Esophagus squamous epithelium (tissue), 5 donors: ENCODE measurements at places on chromosomes 2 and 18.

- no peak for DNase-seq
These were observed 15.0 kb downstream of the KANSL3 start for GRCh38 chr2:96623116-96623515.

DNA sequence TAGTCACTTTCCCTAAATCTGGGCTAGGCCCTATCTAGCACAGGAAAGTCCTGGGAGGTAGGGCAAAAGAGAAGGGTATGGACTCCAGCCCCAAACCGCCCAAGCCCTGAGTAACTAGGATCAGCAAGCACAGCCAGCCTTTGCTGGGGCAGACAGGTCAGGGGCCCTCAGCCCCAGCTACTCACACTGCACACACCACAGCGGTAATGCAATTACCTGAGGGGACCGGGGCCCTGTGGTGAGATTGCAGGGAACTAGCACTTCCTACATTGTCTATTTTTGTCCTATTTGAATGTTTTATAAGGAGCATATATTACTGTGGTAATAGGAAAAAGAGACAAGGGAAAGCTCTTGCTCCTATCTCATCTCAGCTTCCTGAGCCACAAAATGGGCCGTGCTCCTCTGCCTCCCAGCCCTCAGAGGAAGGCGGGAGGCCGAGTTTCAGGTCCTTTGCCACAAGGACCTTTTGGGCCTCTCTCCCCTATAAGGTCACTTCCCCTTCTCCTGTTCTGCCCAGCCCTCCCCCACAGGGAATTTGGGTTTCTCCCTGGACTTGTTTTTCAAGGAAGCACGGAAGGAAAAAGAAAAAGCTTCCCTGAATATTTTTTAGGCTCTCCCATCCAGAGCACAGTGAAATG lies 20.5 kb downstream of the RAB11FIP5 start:
- DNase-seq = no peak

DNA sequence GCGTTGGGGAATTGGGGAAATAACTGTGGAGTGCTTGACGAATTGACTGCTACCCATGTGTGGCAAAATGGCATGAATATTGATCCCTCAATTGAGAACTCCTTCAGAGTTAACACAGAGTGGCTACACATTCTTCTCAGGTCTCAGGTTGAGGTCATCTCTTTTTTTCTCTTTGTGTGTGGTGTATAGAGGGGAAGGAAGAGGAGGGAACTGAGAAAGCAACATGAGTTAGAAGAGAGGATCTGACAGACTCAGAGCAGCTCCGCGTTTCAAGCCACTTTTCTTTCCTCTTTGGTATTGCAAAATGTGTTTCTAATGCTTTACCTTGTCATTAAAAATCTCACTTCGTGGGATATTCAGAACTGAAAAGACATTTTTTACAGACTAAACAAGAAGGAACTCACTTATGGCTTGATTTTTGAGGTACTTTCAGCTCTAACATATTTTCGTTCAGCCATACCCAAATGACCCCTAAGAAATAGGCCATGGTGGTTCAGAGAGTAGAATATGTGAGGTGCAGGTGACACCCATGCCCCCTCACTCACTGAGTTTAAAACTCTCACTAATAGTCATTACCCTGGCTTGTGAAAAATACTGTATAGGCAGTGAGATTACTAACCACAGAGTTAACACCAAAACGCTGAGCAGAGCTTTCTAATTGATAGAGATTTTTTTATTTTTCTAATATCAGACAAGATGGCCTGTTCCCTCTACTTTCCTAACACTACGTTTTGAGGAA lies 22.5 kb downstream of the STAT4 start:
- DNase-seq = no peak

GRCh38 chr2:196468394-196468793 lies 171.1 kb upstream of the CCDC150 start:
- DNase-seq = no peak

- DNase-seq = no peak
These were observed 34.4 kb upstream of the ROCK1 start for GRCh38 chr18:21146016-21146415.

DNA sequence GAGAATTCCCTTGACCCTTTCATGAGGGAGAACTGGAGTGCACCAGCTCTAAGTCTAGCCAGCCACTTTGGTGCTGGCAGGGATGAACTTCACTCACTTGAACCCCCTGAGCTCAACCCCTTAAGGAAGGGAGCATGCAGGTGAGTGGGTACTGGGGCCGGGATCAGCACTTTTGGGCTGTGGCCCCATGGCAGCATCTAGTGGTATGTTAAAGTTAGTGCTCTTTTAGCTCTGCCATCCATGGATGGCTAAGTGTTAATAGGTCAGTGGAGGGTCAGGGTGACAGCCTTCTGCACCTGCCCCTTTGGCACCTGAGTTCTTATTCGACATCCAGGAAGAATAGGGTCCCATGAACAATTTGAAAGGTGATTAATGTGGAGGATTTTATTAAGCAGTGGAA lies 689.0 kb upstream of the FSHR start:
- DNase-seq = no peak

- DNase-seq = no peak
These were observed 6.1 kb upstream of the ATG16L1 start for GRCh38 chr2:233245406-233245805.

- DNase-seq = no peak
These were observed 238.3 kb downstream of the LOXHD1 start for GRCh38 chr18:46418663-46419260.

DNA sequence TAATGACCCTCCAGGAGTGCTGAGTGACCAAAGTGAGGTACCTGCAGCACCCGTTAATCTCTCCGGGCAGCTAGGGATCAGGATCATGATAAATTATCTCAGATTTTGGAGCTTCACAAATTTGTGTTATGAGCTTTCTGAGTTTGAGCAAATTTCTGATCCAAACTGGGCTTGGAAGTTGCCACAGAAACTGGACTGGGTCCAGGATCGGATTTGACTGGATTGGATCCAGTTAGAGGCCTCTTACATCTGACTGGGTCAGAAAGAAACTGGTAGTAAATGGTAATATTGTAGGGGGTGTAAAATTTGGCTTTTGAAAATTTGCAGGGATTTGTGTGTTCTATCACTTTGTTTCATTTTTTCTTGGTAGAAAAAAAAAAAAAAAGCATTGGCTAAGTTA lies 19.7 kb upstream of the CAPN13 start:
- no peak for DNase-seq

- DNase-seq = no peak
These were observed 51.3 kb upstream of the SLC1A4 start for GRCh38 chr2:64937687-64938491.

DNA sequence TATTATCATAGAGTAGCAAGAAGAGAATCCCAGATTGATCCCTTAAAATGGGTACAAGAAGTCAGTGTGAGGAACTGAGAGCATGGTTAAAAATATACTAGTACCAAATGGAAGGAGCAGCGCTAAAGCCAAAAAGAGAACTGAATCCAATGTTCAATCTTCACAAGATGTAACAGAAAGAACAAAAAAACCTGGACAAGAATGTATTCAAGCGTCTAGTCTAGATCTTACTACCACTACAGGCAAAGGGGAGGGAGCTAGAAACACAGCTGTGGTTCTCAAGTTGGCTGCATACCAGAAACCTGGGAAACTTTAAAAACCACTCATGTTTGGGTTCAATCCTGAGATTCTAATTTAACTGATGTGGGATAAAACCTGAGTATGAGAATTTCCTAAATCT lies 57.5 kb downstream of the PIAS2 start:
- DNase-seq = no peak

- DNase-seq = no peak
These were observed 25.4 kb downstream of the DYSF start for GRCh38 chr2:71478806-71479205.

GRCh38 chr2:105224444-105224843 lies 17.1 kb upstream of the GPR45 start:
- DNase-seq = no peak

DNA sequence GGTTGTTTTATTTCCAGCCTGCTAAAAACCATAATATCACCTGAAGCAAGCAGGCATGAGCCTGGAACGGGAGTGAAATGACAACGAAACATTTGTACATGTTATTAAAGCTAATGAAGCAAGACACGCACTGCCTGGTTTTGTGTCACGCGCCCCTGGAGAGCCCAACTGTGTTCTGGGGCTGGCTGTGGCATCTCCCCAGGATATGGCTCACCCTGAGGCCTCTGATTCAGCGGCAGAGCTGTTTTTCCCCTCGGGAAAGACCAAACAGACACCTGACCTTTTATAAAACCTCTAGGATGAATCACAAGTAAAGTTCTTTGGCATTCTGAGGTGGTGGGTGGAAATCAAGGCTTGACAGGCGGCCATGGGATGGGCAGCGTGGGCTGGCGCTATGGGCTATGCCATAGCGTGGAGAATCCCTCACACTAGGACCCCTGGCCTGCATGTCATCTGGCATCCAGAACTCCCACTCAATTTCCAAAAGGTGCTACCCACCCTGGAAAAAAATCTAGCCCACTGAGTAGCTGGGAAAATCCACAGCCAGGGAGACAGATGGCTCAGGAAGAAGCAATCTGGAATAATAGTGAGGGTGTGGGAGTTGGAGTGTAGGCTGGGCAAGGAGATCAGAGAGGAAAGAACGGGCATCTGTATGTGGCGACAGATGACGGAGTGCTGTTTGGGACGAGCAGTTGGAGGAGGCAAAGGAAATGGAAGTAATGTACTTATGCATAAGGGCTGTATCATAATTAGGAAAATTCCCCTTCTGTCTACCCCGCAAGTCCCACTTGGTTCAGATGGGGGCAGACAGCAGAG lies 262.0 kb downstream of the AFF3 start:
- DNase-seq = no peak

DNA sequence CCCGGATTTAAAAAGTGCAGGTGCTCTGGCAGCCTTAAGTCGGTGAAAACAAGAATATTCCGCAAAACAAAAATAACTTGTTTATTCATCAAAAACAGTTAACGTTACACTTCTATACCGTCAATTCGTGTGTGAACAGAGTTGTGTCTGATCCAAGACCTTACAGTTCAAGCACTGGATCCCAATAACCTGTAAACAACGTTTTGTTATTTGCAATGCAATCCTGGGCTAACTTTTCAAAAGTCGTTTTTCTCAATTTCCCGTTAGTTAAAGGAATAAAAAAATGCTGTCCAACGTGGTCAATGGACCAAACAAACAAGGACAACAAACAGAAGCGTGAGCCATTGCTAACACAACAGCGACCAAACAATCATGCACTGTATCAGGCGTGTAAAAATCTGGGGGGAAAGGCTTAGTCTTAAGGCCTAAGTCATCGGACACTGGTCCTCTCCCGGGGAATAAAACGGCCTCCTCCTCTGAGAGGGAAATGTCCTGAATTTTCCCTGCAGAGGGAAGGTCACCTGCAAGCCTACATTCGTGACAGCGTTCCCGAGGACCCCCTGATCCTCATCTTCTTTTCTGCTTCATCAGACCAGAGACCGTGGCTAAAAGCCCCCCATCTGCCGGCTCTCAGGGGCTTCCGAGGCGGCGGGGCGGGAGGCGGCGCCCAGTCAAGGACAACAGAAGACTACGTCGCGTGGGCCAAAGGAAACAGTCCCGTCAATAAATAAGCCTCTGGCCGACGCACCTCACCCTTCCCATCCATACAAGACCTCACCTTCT lies 490 bp downstream of the NDUFS1 start:
- DNase-seq = no peak

GRCh38 chr2:228767196-228767595 lies 503.9 kb downstream of the PID1 start:
- DNase-seq = no peak

DNA sequence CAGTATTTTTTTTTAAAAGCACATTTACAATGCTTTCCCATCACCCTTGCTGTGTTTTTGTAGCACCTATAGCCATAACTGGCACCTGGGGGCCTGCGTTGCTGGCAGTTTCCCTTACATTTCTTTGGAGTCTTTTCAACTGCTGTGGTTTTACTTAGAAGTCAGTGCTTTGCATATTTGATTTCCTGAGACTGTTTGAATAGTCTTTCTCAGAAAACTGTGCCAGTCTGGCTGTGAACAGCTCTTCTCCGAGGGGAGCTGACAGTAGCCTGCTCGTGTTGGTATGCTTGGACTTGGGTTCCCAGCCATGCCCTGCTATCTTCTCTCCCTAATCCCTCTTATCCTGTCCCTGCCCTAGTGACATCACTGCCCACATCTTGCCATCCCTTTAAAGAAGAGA lies 81.5 kb downstream of the DPP4 start:
- DNase-seq = no peak

- DNase-seq = no peak
These were observed 122.2 kb downstream of the RBMS1 start for GRCh38 chr2:160371251-160372009.

DNA sequence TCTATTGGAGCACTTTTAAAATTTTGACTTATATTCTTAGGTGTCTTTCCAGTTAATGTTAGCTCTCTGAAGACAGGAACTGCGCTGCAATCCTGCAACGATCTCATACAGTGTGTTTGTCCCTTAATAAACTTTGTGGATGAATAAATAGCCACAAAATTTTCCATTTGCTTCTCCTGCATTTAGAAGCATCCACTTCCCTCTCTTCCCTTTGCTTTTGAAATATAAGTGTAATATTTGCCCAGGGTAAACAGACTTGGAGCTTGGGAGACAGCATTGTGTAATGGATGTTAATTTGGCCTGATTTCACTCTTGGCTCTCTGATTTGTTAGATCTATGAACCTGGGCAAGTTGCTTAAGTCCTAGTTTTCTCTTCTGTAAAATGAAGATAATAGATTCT lies 58.2 kb upstream of the CD28 start:
- no peak for DNase-seq

DNA sequence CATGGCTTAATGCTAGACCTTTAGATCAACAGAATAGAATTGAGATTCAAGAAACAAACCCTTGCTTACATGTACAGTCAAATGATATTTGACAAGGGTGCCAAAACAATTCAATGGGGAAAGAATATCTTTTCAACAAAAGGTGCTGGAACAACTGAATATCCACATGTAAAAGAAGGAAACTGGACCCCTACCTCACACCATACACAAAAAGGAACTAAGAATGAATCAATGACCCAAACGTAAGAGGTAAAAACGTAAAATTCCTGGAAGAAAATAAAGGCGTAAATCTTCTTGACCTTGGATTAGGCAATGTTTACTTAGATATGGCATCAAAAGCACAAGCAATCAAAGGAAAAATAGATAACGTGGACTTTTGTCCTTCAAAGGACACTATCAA lies 43.1 kb downstream of the BAZ2B start:
- DNase-seq = no peak

- no peak for DNase-seq
These were observed 2.1 kb downstream of the AAK1 start for GRCh38 chr2:69641471-69641870.

GRCh38 chr18:58902961-58903360 lies 38.3 kb downstream of the ZNF532 start:
- no peak for DNase-seq
